Bronchial epithelial cell (primary cell): ENCODE measurements at places on chromosomes 1 and 21.

GRCh38 chr1:116321766-116322175 lies 51.3 kb upstream of the ATP1A1 start:
- no peak for DNase-seq

GRCh38 chr1:177780096-177780700 lies 189.7 kb downstream of the SEC16B start:
- DNase-seq = peak; percentile 67

DNA sequence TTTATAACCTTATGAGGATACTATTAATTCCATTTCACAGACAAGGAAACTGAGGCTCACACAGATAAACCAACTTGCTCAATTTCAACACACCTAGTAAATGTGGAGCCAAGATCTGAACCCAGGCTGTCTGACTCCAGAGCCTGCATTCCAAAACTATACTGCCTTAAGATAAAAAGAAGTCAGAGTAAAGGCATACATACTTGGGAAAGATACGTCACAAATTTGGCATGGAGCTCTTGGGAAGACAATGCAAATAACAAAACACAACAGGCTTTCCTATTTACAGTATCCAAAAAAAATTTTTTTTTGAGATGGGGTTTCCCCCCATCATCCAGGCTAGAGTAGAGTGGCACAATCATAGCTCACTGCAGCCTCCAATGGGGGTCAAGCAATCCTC lies 5.9 kb downstream of the AKT3 start:
- DNase-seq = no peak

DNA sequence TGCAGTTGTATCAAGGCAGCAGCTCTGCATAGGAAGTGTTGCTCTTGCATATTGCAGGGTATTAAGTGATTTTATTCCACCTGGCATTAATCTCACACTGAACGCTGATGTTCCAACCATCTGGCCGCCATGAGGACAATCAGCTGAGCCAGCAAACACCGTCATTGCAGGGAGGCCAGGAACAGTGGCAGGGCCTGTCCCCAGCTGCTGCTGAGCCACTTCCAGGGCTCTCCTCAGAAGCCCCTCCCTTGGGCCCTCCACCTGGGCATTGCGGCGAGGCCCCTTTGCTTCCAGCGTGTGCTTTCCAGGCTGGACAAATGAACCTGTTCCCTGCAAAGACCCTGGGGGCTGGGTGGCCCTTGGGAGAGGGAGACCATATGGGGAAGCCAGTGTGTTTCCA lies 171.6 kb upstream of the C1orf174 start:
- DNase-seq = no peak

DNA sequence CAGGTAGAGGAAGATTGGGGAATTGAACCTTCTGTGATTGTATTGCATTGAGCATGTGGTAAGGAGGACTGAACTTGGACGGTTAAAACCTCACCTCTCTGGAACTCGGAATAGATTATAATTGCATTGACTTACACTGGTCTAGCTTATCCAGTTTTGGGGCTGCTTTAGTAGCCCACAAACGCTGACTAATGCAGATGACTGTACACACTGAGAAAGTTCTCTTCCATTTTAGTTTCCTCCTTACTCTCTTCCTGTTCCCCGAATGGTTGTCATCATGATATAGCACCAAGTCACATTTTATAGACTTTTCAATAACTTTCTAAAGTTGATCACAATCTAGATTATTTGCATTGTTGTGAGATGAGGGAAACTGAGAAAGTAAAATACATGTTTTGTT lies 78.2 kb downstream of the NFIA start:
- DNase-seq = peak; percentile 82

GRCh38 chr1:12601700-12602658 lies 16.0 kb downstream of the DHRS3 start:
- DNase-seq = no peak

GRCh38 chr1:17475752-17476151 lies 36.3 kb upstream of the RCC2 start:
- peak; percentile 95 for DNase-seq

DNA sequence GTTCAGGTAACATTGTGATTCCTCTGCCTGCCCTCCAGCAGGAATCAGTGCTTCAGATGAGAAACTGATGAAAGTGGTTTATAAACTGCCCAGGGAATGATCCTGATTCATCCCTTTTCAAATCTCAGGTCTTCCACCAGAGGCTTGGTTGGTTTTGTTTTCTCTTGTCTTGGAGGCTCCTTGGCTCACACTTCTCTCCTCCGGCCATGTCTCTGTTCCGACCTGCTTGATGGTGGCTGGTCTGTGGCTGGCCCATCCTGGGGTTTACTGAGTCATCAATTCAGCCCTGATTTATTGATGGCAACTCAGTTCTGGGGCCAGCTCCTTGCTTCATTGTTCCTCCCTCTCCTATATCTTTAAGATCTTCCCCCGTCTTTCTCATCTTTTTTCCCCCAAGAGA lies 56.6 kb upstream of the SLC2A1 start:
- peak; percentile 31 for DNase-seq

DNA sequence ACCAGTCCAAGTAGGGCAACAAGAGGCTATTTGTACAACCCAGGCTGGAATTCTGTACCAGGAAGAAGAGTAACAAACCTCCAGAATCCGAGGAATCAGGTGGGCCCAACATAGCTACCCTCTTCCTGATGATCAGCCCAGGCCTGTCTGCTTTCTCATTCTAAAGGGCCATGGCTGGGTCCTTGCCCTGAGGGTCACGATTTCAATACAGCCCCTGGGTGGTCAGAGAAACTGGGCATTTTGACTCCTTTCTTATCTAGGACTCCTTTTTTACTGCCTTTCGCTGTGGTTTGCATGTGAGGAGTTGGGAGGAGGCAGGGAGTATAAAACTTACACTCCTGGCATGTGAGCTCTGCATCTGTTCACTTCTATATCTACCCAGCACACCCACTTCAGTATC lies 164.9 kb upstream of the COA6 start:
- DNase-seq = no peak

- peak; percentile 79 for DNase-seq
These were observed 3.4 kb downstream of the PTTG1IP start for GRCh38 chr21:44869781-44870747.
